ENCODE measurements at places on chromosomes 5 and 9.
A peak's percentile ranks its signal among the peaks of the same experiment; 100 is the strongest.

- DNase-seq, result no peak
Observed at GRCh38 chr9:133463864-133464615, 4.3 kb downstream of the CACFD1 start.

GRCh38 chr5:93807846-93808245 is 66.4 kb upstream of the POU5F2 start:
- no peak for DNase-seq

GRCh38 chr5:35229076-35230037 is 930 bp downstream of the PRLR start:
- DNase-seq, result peak; percentile 82

GRCh38 chr9:122213589-122214413 is 15.0 kb downstream of the LHX6 start:
- peak; percentile 100 for DNase-seq

- DNase-seq, result no peak
Observed at GRCh38 chr9:87405677-87406542, 91.8 kb upstream of the DAPK1 start.

- no peak for DNase-seq
Observed at GRCh38 chr5:138489683-138490061, 24.4 kb downstream of the EGR1 start.

DNA sequence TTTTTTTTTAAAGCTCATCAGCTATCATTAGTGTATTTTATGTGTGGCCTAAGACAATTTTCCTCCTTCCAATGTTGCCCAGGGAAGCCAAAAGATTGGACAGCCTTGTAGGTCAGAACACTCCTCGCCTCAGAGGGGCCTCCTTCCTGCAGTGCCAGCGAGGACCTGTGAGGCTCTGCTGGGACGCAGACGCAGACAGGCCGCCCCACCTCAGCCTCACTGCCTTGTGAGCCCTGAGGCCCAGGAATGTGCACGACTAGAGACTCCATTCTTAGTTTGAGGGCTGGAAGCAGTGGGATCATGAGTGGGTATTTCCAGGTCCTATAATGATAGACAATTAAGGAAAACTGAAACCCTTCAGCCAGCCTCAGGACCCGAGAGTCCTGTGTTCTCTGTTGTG is 85.4 kb downstream of the PJA2 start:
- DNase-seq, result peak; percentile 30

DNA sequence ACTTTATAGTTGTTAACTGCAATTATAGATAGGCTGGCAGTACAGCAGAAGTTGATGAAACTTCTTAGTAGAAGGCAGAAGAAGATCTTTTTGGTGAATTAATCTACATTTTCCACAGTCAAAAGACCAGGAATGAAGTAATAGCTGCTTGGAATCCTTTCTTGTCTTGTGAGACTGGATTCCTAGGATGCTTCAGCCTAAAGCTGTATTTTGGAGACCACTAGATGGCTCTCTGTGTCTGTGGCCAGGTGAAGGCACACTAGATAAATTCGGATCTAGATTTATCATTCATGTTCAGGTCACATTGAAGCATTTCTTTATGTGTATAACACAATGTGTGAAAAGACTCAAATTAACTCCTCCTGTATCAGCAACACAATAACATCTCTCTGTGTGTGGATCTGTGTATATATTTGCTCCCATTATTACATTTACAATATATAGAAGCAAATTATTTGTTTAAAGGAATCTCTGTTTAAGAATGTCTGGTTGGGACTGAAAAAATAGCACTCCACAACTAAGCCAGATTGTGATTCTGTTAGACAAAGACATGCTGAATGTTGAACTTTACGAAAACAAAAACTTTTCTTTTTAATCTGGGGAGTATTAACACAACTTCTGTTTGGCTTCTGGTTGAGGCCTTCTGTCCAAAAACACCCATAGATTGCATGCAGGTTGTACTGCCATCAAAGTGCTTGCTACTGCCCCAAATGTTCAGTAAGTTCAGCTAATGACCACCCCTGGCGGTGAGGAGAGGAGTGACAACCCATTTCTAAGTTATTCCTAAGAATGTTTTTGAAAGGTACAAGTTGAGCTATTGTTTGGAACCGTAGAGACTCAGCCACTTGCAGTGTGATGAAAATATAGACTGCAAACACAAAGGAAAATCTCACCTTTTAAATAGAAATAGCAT is 10.6 kb downstream of the GRIN3A start:
- DNase-seq, result peak; percentile 66

DNA sequence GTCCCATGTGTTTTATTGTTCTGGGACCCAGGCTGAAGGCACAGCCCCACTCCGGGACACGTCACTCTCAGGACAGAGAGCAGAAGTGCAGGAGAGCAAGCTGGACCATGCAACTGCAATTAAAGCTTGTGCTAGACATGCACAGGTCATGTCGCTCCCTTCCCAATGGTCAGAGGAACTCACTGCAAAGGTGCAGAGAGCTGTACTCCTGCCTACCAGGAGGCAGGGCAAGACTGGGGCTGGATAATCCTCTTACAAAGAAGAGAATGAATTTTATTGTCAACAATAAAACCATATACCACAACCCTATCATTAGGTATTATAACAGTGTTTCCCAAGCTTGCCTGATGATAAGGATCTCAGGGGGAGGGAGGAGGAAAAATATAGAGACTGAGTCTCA is 74.0 kb upstream of the NEK6 start:
- DNase-seq, result no peak

DNA sequence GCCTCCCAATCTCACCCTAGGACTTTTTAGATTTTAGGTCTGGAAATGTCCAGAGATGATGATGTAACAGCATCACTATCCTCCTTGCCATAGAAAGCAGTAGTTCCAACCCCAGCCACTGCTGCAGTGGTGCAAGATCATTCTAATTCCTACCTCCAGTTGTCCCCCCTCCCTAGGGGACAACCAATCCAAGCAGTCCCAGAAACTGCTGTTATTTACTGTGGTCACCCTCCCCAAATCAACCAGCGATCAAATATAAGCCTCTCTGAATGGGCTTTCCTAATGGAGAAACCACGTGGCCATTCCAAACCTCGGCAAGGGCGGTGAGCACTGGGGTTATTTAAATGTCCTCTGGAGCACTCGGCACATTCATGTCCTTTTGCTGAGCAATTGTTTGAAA is 159.8 kb downstream of the SLF1 start:
- DNase-seq, result peak; percentile 34

GRCh38 chr5:120539471-120539870 is 75.4 kb downstream of the PRR16 start:
- no peak for DNase-seq

DNA sequence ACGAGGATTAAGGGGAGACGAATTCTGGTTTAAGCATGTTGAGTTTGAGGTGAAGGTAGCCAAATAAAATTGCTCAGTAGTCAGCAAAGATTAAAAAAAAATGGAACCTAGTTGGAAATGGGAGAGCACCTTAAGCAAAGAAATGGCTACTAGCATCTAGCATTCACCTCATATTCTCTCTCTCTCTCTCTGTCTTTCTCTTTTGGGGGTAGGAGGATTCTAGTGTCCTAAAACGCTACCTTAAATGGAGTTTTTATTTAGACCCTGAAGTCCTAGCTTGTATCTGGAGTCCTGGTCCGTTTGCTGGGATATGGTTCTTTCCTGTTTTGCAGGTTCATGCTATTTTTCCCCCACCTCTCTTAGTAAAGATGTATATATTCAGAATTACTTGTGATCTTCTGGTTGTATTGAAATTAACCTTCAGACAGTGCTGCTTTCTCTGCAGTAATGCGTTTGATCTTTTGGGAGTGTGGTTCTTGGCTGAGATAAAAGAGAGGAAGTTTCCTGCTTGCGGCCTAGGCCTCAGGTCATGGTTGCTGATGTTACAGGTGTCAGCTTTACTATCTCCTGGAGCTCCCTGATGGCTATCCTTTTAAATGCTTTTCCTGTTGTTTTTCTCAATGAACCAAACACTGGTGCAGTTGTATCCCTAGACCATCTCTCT is 8.0 kb downstream of the TGFBR1 start:
- DNase-seq, result no peak

DNA sequence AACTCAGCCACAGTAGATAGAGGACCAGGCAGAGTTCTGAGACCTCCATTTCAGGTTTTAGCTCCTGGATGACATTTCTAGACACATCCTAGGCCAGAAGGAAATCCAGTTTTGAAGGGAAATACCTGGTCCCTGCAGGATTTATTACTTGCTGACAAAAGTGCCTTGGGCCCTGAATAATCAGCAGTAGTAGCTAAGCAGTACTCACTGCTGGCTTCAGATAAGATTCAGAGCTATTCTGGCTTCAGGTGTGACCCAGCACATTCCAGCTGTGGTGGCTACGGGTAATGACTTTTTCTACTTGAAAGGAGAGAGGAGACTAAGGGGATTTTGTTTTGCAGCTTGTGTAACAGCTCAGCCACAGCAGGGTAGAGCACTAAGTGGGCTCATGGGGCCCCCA is 34.0 kb downstream of the NDUFAF2 start:
- DNase-seq, result no peak

- DNase-seq, result no peak
Observed at GRCh38 chr5:93503598-93504067, 77.4 kb downstream of the NR2F1-AS1 start.

- DNase-seq, result no peak
Observed at GRCh38 chr9:93206576-93207155, 22.7 kb downstream of the WNK2 start.

- no peak for DNase-seq
Observed at GRCh38 chr5:14915291-14915952, 43.8 kb upstream of the ANKH start.

- DNase-seq, result no peak
Observed at GRCh38 chr9:86601697-86602096, 247.5 kb upstream of the TUT7 start.

DNA sequence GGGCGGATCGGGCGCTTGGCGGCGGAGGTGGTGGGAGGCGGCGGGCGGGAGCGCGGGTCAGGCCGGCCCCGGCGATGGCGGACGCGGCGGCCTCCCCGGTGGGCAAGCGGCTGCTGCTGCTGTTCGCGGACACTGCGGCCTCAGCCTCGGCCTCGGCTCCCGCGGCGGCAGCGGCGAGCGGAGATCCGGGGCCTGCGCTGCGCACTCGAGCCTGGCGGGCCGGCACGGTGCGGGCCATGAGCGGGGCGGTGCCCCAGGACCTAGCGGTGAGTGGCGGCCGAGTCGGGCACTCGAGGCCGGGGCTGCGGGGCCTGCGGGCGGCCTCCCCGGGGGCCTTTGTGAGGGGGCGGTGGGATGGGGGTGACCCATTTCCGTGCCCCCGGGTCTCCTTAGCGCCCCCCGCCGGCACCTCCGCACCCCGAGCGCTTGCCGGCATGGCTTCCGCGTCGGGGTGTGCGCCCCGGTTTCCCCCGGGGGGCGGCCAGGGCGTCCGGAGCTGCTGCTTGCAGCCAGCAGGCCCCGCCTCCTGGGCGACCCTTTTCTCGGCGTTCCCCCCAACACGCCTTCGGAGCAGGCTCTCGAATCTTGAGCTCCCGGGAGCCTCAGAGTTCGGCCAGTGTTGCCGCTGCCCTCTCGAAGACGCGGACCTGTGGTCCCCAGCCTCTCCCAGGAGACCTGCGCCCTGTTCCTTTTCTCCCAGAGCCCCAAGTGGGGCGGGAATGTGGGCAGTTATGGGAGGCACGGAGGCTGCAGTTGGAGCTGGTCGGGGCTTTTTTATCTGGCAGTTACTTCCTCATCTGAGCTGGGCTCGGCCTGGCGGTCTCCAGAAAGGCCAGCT is 456 bp downstream of the KDM3B start:
- peak; percentile 85 for DNase-seq

- DNase-seq, result no peak
Observed at GRCh38 chr9:11892401-11892800, 800.8 kb upstream of the TYRP1 start.

GRCh38 chr9:70085241-70085640 is 41.6 kb downstream of the MAMDC2 start:
- DNase-seq, result peak; percentile 15

DNA sequence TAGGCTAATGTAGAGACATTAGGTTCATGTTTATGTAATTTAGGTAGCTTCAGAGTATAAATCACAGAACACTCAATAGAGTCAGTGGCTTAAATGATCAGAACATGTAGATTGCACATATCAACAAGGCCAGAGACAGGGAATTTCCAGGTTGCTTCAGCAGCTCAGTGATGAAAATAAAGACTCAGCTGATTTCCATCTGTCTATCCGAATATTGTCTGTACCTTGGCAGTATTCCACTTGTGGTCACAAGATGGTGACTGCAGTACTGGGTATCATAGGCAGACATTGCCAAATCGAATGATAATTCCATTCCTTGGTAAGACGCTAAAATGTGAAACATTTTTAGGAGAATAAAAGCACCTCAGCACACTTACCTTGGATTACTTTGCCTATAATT is 702.2 kb downstream of the MAT2B start:
- no peak for DNase-seq

DNA sequence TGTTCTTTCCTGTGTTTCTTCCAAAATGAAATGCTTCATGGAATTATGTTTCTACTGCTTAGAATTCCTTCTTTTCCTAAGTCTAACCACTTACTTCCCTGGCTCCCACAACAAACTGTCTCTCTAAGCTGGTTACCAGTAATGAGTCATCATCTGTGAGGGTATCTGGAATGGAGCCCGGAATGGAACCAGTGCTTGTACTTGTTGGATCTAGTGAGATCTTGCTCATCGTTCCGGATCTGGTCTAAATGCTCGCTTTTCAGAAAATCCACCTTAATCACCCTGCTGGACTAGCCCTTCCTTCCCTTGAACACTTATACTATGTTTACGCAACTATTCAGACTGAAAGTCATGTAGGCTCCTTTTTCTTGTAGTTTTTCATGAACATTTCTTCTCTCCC is 184.8 kb downstream of the PBX3 start:
- DNase-seq, result no peak

DNA sequence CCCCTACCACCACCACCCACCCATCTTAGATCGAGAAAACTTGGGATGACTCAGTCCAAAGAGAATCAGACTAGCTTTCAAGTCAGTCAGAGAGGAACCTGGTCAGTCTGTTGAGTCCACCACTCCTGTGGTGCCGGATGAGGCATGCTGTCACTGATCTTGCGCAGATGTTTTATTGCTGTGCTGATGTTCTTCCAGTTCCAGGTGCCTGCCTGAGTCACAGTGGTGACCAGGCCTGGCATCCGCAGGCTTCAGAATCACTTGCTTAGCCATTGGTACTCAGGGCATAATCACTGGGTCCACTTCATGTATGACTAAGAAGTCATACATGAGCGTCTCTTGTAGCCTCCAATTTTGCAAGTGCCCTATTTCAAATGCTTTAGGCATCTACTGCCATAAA is 114.1 kb downstream of the MUSK start:
- no peak for DNase-seq

GRCh38 chr5:68033961-68034571 is 181.5 kb upstream of the PIK3R1 start:
- DNase-seq, result no peak

- no peak for DNase-seq
Observed at GRCh38 chr5:143877196-143877595, 65.2 kb downstream of the HMHB1 start.

- no peak for DNase-seq
Observed at GRCh38 chr5:78483809-78484521, 123.5 kb downstream of the SCAMP1 start.

All from H7 (cell line).